ENCODE measurements at places on chromosomes 2 and 18. TPM values are rescaled to one million over a fixed set of nuclear protein-coding genes. Genes with fewer than 3 reads are reported as not detected.

DNA sequence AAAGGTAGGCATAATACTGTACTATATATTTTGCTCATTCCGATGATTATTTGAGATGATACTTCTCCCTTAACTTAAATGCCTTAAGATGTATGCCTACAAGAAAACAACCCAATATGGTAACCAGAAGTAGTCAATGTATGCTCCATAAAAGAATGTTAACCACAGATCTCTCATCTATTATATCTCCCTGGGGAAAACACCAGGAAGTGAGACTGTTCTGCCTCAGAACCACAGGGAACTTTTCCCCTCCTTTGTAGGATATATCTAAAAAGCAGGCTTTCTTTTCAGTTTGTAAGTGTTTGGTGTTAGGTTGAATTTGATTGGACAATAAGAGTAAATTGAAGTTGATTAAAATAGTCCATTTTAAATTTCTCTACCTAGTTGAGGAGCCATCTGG is 1160.5 kb upstream of the NXPH2 start:
- H3K4me1 ChIP-seq = no peaks in the 10 kb centered on the region
- H3K27me3 ChIP-seq = no peaks in the 10 kb centered on the region
- no peaks in the 10 kb centered on the region for H3K36me3 ChIP-seq
- no peak overlapping the region for H3K27ac ChIP-seq

DNA sequence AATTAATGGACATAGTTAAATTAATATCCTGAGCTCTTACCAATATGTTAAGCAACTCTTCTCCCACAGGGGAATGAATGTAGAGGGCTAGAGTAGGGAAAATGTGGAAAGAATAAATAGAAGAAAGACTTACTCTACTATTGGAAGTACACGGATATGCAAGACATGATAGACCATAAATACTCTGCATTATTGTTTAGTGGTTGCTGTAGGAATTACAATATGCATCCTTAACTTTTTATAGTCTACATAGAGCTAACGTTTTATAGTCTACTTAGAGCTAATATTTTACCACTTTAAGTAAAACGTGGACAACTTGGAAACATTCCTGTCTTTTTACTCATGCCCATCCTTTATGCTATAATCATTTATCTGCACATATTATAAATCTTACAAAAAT is 163.8 kb upstream of the GALNT5 start:
- H3K36me3 ChIP-seq = no peaks in the 10 kb centered on the region
- no peak for DNase-seq
- H3K27ac ChIP-seq = no peak overlapping the region
- H3K4me1 ChIP-seq = no peaks in the 10 kb centered on the region

GRCh38 chr2:221571551-221572218 is 419 bp downstream of the EPHA4 start:
- peak overlapping the region; percentile 83 for H3K4me3 ChIP-seq
- no peaks in the 10 kb centered on the region for H3K36me3 ChIP-seq
- H3K27me3 ChIP-seq = peaks cover 50% of the 10 kb centered on the region
- DNase-seq = peak; percentile 6
- peaks cover 25% of the 10 kb centered on the region for H3K4me1 ChIP-seq

GRCh38 chr2:15990151-15991101 is 50.1 kb downstream of the MYCN start:
- no peak overlapping the region for H3K27ac ChIP-seq
- H3K4me3 ChIP-seq = no peak overlapping the region
- no peaks in the 10 kb centered on the region for H3K4me1 ChIP-seq
- DNase-seq = no peak
- H3K36me3 ChIP-seq = no peaks in the 10 kb centered on the region

GRCh38 chr18:43876748-43877147 is 599.5 kb upstream of the SYT4 start:
- no peak overlapping the region for H3K4me3 ChIP-seq
- no peaks in the 10 kb centered on the region for H3K27me3 ChIP-seq
- H3K36me3 ChIP-seq = no peaks in the 10 kb centered on the region
- H3K27ac ChIP-seq = no peak overlapping the region

- H3K36me3 ChIP-seq = no peaks in the 10 kb centered on the region
- no peaks in the 10 kb centered on the region for H3K4me1 ChIP-seq
- DNase-seq = no peak
- no peak overlapping the region for H3K4me3 ChIP-seq
- no peaks in the 10 kb centered on the region for H3K27me3 ChIP-seq
- H3K27ac ChIP-seq = no peak overlapping the region
These were observed 448.7 kb upstream of the NETO1 start for GRCh38 chr18:73316513-73316912.

DNA sequence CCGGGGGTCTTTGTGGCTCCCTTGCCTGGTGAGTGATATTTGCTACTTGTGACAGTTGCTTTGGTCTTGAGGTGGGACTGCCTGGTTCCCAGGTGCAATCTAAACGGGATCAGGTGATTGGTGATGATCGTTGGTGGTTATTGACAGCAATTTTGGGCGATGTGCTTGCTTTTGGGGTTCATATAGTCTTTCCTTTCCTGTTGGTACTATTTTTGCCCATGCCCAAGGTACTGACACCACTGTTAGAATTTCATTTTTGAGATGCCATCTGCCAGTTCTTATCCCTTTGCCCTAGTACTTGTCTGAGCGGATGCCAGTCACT is 573 bp downstream of the WDR7 start:
- H3K36me3 ChIP-seq = peaks cover 4% of the 10 kb centered on the region
- H3K4me3 ChIP-seq = peak overlapping the region; percentile 93
- DNase-seq = no peak
- H3K4me1 ChIP-seq = peaks cover 42% of the 10 kb centered on the region
- peak overlapping the region; percentile 95 for H3K27ac ChIP-seq
- H3K27me3 ChIP-seq = no peaks in the 10 kb centered on the region

DNA sequence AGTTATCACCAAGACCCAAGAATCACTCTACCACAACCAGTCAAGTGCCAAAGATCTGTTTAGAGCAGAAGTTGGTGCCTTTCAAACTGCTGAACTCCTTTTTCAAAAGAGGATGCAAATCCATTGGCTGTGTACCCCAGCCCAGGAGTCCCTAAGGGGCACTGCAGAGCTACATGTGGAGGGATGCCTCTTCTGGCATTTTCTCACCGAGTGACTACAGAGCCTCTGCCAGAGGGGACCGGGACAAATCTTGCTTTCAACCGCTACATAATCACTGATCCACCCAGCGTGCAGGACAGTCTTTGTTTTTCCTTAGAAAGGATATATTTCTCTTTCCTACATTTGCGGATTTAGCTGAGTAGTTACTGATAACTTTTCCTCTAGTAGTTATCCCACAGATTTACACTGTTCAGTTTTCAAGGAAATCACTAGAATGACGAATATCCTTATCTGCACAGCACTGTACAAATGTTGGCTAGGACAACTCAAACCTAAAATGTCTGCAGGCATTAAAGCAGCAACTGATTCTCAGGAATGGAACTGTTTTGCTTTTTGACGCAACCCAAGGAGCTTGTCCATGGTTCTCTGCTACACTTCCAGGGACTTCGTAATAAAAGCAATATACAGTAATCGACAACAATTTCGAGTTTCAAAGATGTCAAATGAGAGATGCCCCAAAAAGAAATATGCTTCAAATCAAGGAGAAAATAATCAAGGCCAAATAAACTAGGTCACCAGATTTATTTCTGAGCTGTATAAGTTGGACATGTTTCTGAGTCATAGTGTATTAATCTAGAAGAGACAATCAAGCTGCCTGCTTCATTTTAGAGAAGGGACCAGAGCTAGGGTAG is 24.1 kb downstream of the EPB41L3 start:
- DNase-seq = no peak
- H3K36me3 ChIP-seq = no peaks in the 10 kb centered on the region
- H3K4me1 ChIP-seq = peaks cover 7% of the 10 kb centered on the region
- H3K27ac ChIP-seq = no peak overlapping the region
- no peak overlapping the region for H3K4me3 ChIP-seq

GRCh38 chr18:42883169-42883568 is 232.3 kb downstream of the RIT2 start:
- no peak overlapping the region for H3K4me3 ChIP-seq
- no peaks in the 10 kb centered on the region for H3K27me3 ChIP-seq
- H3K36me3 ChIP-seq = no peaks in the 10 kb centered on the region
- no peaks in the 10 kb centered on the region for H3K4me1 ChIP-seq
- no peak overlapping the region for H3K27ac ChIP-seq
- no peak for DNase-seq

IL37 gene
- not detected for total RNA-seq

Measured in activated naive CD4-positive, alpha-beta T cell treated with anti-CD3 and anti-CD28 coated beads for 36 hours (primary cell).